Stimulated activated CD4-positive, alpha-beta T cell treated with anti-CD3 and anti-CD28 coated beads, Interleukin-12 subunit alpha, Interleukin-12 subunit beta, amount 100 ng/mL, for 24 hours (primary cell): ENCODE measurements at places on chromosomes 1 and 21.

DNA sequence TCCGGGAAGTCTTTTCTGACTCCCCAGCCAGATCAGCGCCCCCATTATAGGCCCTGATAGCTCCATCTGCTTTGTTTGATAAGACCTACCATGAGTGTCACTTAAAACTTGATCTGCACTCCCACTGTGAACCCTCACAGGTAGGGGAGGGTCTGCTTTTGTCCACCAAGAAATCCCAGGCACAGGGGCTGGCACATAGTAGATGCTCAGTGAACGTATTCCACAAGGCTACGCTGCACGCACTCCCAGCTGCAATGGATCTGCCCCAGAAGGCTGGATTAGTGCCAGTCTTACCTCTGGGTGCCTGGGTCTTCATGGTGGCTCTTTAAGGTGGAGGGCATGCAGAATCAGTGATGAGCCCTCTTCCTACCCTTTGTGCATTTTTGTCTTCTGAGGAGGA, 447.1 kb downstream of the PTPRU start:
- DNase-seq = no peak

DNA sequence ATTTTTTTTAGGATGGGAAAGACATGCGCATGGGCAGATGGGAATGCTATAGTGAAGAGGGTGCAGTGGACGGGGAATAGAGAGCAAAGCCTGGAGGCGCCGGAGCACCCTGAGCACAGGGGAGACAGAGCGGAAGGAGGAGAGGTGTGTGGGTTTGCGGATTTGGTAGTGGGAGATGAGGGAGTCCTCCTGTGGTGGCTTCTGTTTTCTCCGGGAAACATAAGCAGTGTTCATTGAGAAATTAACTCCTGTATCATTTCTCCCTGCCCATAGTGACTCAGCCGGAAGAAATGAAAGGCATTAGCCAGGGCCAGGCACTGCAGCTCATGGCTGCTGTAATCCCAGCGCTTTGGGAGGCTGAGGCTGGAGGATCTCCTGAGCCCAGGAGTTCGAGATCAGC, 4.7 kb upstream of the PTPRF start:
- DNase-seq = no peak

DNA sequence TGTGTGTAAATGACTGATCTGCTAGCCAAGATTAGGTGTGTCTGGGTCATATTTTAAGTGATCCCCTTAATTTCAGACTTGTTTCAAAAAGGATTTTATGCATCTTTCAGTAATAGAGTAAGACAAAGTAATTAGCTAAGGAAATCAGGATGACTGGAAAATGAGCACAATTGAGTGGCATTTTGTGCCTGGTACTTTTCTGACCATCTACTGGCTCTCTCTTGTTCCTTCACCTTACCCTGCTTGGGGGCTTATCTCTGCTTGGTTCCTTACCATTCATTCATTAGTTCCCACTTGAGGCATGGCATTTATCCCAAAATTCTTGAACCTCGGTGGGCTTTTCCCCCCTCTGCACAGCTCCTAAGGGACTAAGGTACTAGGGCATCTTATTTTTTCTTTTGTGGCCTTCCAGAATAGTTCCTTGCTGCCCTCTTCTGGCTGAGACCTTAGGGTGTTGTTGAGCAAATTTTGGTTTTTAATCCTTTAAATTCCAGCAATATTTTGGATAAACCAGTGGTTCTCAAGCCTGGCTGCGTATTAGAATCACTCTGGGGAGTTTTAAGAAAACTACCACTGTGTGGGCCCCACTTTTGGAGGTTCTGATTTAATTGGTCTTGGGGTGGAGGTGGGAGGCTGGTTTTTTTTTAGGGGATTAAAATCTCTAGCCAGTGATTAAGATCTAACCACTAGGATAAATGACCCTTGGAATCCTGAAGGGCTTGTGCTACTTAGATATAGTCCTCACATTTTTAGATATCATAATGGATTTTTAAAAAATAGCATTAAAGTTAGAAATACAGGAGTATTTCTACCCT, 50.8 kb downstream of the HS2ST1 start:
- no peak for DNase-seq

DNA sequence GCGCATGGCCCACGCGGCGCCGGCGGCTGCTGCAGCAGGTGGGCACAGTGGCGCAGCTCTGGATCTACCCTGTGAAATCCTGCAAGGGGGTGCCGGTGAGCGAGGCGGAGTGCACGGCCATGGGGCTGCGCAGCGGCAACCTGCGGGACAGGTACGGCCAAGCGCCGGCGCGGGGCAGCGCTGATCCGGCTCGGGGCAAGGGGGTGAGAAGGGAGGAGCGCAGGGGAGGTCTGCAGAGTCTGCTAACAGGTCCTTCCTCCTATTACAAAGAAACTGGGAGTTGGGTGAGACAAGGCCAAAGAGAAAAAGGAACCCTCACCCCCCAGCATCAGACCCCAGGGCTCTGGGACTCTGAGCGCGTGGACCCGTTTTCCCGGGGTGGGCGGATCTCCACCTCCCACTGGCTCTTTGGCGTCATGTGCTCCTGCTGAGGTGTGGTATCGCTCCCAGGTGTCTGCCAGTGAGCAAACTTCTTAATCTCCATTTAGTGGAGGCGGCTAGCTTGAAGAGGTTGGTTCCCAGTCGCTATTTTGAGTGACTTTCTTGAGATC, 431 bp downstream of the MTARC1 start:
- DNase-seq = no peak

DNA sequence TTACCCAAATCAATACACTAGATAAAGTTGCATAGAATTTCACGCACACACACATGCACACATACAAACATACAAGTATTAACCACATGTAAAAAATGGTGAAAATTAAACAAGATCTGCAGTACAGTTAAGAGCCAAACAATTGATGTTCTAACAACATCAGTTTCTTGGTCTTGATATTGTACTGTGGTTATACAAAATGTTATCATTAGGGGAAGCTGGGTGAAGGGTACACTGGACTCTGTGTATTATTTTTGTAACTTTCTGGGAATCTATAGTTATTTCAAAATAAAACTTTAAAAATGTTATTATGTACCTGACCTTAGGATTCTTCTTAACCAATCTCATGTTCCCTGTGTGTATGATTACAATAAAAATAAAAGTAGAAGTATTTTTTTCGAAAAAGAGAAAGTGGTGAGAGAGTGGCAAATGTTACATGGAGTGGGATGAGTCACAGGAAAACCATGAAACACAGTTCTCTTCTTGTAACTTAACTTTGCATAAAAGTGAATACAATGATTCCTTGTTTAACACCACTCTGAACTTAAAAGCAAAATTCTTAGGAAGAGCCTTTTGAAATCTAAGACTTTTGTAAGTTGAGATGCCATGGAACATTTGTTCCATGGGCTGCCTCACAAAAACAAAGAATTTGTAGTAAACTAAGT, 101.6 kb upstream of the RUNX1 start:
- DNase-seq = no peak

- DNase-seq = no peak
Measured at GRCh38 chr1:27713869-27714513, 11.8 kb upstream of the FAM76A start.

- DNase-seq = no peak
Measured at GRCh38 chr1:230317823-230318819, 108.0 kb downstream of the PGBD5 start.

DNA sequence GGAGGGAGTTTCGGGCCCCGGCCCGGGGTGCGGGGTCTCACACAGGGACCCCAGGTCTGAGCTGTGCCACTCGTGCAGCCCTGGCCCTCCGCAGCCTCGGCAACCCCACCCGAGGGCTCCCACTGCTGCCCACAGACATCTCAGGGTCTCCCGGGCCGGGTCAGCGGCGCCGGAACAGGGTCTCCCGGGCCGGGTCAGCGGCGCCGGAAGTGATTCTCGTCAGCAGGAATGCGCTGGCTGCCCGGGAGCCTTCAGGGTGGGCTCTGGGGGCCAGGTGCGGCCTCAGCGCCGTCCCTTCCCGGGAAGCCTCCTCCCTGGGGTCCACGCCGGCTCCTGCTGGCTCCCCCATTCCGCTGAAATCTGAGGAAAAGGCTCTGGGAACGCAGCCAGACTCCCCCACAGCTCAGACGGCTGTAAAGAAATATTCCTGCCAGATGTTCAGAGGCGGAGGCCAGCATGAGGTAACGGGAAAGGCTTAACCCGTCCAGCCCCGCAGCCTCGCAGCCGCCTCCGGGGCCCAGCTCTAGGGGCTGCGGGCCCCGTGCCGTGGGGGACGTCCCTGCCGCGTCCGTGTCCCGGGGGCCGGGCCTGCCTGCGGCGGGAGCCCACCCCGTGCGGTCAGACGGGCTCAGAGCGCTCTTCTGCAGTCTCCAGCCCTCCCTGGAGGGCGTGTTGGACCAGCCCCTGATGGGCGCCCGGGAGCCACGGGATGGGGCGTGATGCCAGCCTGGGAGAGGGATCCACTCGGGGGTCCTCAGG, 8.7 kb upstream of the COL6A1 start:
- DNase-seq = no peak

- no peak for DNase-seq
Measured at GRCh38 chr21:23026878-23027277, 2028.7 kb downstream of the NCAM2 start.
